Iris pigment epithelial cell (primary cell): ENCODE measurements at places on chromosomes 16 and 17.

- DNase-seq, result no peak
Measured at GRCh38 chr17:80110927-80111701, 9.7 kb downstream of the GAA start.

- DNase-seq, result no peak
Measured at GRCh38 chr16:71406724-71407123, 35.1 kb downstream of the TLE7 start.

DNA sequence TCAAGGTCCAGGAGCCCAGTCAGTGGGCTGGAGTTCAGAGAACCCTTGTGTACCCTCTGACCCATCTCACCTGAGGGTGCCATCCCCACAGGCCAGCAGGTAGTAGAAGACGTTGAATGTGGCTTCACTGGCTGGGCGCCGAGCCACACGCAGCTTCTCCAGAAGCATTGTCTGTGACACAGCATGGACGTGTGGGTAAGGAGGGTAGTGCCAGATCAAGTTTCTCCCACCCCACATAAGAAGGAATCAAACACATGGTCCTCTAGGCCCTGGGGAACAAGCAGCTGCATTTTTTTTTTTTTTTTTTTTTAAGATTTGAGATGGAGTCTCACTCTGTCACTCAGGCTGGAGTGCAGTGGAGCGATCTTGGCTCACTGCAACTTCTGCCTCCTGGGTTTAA, 60.9 kb downstream of the MYO18A start:
- no peak for DNase-seq

GRCh38 chr16:66427036-66427860, at the start of gene BEAN1:
Gene BEAN1, plus strand, starts transcription at chr16:66427295. Its CDS starts 10,382 bp downstream, at chr16:66437677.
- DNase-seq, result peak; percentile 14

- DNase-seq, result no peak
Measured at GRCh38 chr17:55377671-55378275, 43.9 kb downstream of the MMD start.

- DNase-seq, result no peak
Measured at GRCh38 chr17:81229666-81229920, 6.8 kb upstream of the CEP131 start.

GRCh38 chr17:62112229-62112628, 47.2 kb upstream of the MED13 start:
- DNase-seq, result no peak

- DNase-seq, result no peak
Measured at GRCh38 chr16:3063625-3064386, 1.6 kb upstream of the IL32 start.

- DNase-seq, result peak; percentile 99
Measured at GRCh38 chr17:47279062-47279801, 25.6 kb downstream of the ITGB3 start.

- DNase-seq, result peak; percentile 94
Measured at GRCh38 chr17:3845621-3846436, at the start of gene NCBP3. Gene NCBP3, minus strand, starts transcription at chr17:3846246. Its CDS starts 23 bp downstream, at chr17:3846223.

- DNase-seq, result no peak
Measured at GRCh38 chr16:55915096-55915827, 40.1 kb upstream of the CES5A start.

DNA sequence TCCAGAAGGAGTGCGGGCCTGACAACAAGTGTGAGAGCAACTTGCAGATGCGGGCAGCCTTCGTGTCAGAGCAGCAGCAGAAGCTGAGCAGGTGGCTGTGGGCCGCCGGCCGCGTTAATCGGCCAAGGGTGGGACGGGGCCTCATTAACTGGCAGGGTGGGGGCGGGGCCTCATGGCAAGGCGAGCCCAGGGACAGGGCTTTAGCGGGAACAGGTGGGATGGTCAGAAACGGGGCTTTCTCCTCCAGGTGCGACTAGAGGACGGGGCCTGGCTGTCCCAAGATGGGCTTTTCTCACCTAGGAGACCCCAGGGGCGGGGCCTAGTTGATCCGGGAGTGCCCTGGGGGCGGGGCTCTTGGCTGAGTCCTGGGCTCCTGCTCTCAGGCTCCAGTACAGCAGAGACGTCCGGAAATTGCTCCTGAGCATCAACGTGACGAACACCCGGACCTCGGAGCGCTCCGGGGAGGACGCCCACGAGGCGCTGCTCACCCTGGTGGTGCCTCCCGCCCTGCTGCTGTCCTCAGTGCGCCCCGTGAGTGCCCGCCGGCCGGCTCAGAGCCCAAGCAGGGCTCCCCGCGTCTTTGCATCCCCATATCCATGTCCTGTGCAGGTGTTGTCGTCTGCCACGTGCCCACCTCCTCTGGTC, 18.4 kb upstream of the PDK2 start:
- no peak for DNase-seq

DNA sequence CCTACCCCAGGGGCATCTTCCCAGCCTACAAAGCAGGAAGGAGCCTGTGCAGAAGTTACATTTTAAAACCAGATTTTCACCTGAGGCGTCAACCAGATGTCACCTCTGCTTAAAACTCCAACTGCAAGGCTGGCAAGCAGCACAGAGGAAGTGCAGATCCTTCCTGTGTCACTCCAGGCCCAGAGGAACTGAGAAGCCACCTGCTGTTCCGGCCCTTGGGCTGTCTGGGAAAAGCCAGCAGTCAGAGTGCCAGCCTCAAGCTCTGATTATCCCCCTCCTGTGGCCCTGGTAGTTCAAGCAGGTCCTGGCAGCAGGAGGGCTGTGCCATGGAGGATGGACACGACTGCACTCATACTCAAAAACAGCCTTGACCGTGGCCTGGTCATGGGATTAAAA, 10.2 kb downstream of the POLR2C start:
- DNase-seq, result no peak

GRCh38 chr17:73291260-73291801, 20.5 kb downstream of the CDC42EP4 start:
- peak; percentile 82 for DNase-seq

- DNase-seq, result no peak
Measured at GRCh38 chr17:75820094-75821080, 23.8 kb downstream of the UNC13D start.

GRCh38 chr17:39737760-39738567, at the start of gene GRB7:
Gene GRB7, plus strand, starts transcription at chr17:39737938. Its CDS starts 4,364 bp downstream, at chr17:39742302.
- DNase-seq, result no peak

DNA sequence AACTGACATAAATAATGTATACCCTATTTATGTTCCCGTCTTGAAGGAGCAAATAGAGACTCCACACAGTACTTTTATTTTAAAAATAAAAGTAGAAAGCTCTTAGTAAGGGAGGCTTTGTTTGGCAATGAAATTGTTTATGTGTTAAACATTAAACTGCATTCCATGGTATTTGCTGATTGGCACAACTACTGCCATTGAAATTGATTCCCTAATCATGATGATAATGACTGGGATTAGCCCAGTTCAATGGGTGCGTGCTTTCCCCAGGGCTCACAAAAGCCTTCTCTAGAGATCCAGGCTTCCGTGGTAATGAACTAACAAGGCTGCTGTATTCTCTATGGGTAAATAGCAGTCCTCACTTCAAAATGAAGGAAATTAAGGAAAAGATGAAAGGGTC, 67.5 kb downstream of the GPRC5B start:
- no peak for DNase-seq

DNA sequence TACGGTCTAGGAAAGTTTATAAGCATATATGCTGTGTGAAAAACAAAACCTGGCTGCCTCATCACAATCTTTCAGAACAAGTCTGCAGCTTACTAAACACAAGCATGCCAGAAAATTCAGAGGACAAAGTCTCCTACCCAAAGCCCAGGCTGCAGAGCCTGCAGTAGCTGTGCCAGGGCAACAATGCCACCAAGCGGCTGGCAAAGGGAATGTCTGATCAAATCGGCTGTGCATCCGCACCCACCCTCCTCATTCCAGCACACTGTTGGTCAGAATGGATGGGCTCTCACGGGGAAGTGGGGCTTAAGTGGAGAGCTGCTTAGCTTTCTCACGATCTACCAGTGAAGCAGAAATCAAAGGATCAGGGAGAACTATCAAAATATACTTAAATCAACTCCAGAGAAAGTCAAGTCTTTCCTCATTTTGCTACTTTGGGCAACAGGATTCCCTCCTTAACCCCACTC, 73.5 kb downstream of the CYTH1 start:
- DNase-seq, result peak; percentile 83

DNA sequence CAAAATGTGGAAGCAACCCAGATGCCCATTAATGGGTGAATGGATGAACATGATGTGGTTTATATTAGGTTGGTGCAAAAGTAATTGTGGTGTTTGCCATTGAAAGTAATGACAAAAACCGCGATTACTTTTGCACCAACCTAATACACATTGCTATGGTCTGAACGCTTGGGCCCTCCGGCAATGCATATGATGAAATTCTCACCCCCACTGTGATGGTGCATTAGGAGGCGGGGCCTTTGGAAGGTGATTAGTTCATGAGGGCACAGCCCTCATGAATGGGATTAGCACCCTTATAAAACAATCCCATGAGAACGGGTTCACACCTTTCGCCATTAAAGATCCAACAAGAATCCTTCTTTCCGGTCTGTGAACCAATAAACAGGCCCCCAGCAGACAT, 25.3 kb upstream of the PRM1 start:
- DNase-seq, result no peak

DNA sequence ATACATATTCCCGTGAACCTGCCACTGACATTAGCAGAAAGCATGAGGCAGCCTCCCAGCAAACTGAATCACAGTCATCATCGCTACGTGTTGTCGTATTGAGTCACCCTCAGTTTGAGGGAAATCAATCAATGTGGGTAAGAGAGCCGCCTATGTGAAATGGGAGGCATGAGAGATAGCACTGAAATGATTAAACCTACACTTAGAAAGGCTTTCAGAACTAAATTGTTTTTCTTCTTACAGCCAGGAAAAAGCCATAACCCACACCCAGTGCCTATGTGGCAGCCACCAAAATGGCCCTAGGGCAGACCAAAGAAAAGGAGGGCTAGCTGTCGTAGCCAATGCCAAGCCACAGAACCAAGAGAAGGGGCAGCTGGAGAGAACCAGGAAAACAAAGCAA, 90.5 kb downstream of the ADAMTS18 start:
- DNase-seq, result no peak

GRCh38 chr16:66013486-66013885, 353.0 kb upstream of the CDH5 start:
- DNase-seq, result no peak

GRCh38 chr17:32567511-32567910, 80.7 kb downstream of the CDK5R1 start:
- no peak for DNase-seq

DNA sequence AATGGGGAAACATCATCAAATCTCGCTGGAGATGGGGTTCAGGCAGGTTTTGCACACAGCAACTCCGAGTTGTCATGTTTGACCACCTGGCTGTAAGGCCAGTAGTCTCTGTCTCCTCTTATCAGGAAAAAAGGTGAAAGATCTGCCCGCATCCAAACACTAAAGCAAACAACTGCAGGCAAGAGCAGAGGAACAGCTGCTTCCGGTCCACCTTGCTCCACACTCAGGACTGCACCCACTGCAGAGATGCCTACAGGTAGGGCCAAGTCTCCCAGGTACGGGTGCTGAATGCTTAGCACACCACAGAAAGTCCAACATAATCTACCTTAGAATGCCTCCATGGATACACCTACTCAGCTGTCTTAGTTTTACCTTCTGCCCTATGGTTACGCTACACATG, 7.3 kb downstream of the TEX2 start:
- no peak for DNase-seq

DNA sequence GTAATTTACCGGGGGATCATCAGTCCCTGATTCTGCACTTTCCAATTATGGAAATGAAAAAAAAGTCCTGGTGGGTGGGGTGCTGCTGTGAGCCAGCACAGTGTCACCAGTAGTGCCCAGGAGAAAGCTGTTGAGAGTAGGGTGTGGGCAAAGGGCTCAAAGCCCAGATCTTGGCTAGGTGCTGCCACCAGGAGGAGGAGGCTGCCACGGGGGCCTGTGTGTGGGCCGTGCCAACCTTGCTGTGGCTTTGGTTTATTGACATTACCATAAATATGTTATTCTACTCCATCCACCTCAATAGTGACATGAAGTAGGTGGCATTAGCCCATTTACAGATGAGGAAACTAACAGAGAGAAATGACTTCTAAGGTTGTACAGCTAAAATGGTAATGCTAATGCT, 6.7 kb upstream of the PRPSAP2 start:
- no peak for DNase-seq

GRCh38 chr17:76735586-76736348, 1.4 kb downstream of the SRSF2 start:
- no peak for DNase-seq

GRCh38 chr16:87163637-87164036, 153.6 kb downstream of the C16orf95 start:
- peak; percentile 44 for DNase-seq

DNA sequence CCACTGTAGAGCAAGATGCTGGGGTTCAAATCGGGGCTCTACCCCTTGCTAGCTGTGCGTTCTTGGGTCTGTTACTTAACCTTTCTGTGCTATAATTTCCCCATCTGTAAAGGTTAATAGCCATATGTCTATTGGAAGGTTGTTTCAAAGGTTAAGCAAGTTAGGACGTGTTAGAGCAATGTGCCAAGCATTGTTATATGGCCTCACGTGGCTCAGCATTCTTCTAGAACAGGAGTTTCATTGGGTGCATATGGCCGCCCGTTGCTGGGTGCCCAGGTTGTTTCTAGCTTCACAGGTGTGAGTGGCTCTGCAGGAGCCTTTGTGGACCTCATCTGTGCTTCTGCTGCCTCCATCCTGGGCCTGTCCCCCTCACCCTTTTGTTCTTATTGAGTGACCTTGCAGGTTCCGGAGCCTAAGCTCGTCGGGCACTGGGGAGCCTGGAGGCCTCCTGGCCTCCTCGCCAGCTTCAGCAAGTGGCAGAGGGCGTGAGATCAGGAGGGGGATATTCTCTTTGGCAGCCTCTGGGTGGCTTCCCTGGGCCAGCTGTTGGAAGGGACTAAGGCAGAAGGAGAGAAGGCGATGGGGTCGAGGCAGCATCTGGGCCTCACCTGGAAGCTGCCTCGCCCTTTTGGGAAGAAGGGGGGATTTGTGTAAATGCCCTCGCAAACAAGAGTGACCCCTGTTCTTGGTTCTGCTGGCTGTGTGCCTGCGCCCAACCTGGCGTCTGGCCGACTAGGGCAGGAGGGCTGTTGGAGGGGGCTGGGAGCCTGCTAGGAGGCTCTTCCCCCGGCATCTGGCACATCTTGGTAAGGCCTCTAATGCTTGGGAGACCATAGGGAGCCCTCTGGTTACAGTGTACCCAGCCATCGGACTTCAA, 80.2 kb upstream of the CIBAR2 start:
- DNase-seq, result no peak

DNA sequence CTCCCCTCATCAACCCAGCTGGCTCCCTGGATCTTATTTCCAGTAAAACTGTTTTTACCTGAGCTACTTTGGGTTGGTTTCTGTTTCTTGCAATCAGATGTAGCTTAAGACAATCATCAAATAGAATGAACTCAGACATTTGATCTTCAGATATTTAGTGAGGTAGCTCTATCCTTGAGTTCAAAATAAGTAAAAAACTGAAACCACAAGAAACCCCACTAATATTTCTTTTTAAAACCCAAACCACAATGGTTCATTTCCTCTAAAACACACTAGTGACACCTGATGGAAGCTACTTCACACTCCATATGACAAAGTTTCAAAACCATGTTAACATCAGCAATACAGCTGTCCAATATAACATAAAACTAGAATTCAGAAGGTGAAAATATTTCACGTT, 37.8 kb downstream of the CACNG1 start:
- no peak for DNase-seq
